ENCODE measurements at places on chromosomes 3 and 15.

GRCh38 chr3:144566320-144566719 lies 594.7 kb downstream of the DIPK2A start:
- DNase-seq, result no peak

DNA sequence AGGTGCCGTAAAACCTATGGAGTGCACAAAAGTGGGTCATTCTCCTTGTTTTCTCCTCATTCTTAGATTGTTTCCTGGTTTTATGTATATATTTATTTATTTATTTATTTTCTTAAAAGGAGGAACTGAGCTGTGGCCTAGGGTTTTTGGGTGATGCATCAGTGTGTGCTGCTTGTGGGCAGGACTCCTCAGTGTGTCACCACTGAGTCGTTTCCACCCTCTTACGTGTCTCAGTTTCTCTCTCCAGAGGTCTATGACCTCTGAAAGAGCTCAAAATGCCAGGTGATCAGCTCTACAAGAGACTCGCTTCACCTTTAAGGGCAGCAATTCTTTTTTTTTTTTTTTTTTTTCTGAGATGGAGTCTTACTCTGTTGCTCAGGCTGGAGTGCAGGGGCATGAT lies 72.9 kb downstream of the CD200 start:
- DNase-seq, result no peak

DNA sequence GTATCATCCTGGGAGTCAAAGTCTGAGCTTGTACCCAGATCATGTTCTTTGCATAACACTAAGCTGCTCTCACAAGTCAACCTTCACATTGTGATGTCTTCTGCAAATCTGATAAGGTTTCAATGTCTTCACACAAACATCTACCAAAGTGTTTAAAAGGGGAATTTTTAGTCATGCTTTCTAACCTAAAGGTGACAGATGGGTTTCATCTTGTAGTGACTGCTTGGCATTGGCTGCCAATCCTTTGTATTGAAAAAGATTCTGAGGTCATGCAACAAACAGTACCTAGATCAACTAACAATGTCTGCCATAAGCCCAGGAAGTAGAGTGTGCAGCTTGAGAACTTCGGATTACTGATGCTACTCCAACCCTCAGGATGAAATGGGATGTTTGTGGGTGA lies 43.6 kb upstream of the DIPK2A start:
- no peak for DNase-seq

GRCh38 chr15:64686130-64686735 lies 89.2 kb downstream of the RBPMS2 start:
- DNase-seq, result peak; percentile 36

DNA sequence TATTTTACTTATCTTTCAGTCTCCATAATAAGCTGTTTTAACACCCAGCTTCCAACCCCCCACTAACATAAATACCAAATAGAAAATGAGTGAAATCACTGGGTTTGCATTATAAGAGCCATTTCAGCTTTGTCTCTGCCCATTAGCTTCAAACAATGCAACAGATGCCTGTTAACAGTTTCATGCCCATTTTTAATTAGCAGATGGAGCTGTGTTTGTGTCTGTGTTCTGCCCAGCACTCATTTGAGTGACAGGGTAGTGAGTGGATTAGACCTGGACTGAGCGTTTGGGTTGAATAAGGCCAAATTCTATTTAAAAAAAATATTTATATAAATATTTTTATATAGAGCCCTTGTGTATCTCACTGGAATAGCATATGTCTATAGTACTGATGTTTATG lies 7.4 kb downstream of the RAB8B start:
- DNase-seq, result peak; percentile 51

GRCh38 chr3:75272691-75273090 lies 391.4 kb upstream of the FRG2C start:
- DNase-seq, result no peak

DNA sequence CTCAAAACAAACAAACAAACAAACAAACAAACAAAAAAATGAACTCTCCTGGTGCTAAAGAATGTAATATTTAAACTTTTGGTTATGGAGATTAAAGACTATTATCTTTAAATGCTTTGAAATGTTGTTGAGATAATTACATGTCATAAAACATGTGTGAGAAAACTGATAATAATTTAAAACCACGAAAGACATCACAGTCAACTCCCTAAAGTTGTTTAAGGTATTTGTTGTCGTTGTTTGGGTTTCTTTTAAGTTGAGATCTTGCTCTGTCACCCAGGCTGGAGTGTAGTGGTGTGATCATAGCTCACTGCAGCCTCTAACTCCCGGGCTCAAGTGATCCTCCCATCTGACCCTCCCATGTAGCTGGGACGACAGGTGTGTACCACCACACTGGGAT lies 12.0 kb downstream of the EFCAB12 start:
- DNase-seq, result no peak

DNA sequence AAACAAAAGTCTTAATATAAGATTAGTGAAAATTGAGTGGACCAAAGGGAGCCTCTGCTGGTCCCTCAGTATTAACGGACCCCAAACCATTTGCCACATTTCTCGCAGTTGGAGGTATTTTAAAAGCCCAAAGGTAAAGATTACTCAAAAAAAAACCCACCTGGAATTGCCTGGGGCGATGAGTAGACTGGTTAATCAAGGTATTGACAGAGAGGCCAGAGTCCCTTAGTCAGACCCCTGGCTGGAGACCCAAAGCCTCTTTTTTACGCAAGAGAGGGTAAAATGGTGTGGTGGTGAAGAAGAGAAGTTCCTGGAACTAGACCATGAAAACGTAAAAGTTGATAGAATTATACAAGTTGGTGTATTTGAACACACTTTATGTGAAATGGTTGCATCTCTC lies 137.2 kb downstream of the IMPG2 start:
- no peak for DNase-seq

- peak; percentile 61 for DNase-seq
Observed at GRCh38 chr3:179811321-179812095, 158.7 kb downstream of the USP13 start.

- peak; percentile 51 for DNase-seq
Observed at GRCh38 chr3:179146911-179147513, 1.1 kb upstream of the PIK3CA start.

DNA sequence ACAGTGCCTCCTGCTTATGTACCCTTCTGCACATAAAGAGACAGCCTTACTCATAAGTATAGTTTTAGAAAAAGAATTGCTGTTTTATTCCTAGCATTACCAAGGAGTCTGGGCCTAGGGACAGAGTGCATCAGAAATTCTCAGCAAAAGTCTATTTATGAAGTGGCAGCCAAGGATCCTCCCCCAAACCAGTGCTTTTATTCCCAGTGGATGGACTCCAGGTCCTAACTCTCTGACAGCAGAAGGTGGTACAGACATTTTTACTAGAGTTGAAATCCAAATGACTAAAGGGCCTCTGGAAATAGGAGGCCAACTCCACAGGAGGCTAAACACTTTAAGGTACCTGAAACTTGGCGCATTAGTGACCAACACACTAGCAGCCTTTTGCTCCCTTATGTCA lies 407.2 kb upstream of the TPRG1 start:
- no peak for DNase-seq

GRCh38 chr3:133274477-133274876 lies 125.4 kb upstream of the BFSP2 start:
- no peak for DNase-seq

GRCh38 chr3:189584645-189585044 lies 46.5 kb upstream of the TP63 start:
- no peak for DNase-seq

DNA sequence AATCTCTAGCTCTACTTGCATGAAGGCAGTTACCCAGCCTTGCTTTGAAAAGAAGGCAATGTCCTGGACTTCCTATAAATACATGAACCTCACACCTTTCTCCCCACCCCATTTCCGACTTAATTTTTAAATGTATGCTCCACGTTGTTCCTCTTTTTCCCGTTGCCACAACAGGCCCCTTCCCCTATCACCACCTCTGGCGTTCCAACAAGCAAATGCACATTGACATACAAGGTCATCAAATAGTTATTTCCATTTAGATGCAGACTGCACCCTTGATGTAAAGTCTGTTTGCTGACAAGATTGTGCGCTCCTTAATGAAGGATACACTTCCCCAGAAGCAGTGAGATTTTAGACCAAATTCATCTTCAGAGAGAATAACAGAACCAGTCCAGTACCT lies 260.7 kb upstream of the UMPS start:
- no peak for DNase-seq

DNA sequence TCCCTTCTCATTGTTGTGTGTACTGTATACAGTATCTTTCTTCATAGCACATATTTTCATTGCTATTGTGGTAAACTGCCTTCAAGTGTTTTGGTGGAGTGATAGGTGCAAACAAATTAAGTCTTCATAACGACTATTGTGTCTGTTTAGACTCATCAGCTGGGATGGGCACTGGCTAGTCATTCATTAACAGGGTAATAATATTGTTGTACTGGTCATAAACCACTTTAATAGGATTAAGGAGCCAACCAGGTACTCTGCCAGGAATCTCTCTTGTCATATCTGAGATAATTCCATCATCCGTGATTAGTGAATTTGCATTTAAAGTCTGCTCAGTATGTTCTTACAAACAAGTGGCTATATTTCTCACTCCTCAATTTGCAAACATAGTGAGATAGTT lies 10.2 kb upstream of the TMEM45A start:
- DNase-seq, result no peak

- no peak for DNase-seq
Observed at GRCh38 chr3:146640361-146640760, 35.2 kb upstream of the PLSCR5 start.

- no peak for DNase-seq
Observed at GRCh38 chr3:183161552-183162336, 790 bp downstream of the LAMP3 start.

DNA sequence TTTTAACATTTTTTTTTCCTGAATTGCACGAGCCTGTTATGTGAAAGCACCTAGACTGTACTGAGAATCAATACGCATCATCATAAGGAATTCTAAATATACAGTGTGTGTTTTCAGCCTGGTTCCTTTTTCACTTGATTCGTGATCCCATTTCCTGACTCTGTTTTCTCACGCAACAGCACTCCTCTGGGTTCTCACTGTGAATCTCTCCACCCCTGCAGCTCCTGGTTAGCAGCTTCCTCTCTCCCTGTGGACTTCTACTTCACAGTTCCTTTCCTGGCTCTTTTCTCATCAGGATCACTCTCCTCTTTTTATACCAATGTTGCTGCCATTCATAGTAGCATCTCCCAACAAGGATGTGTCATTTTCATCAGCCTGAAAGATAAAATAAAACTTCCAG lies 297.2 kb downstream of the CADM2 start:
- DNase-seq, result no peak

DNA sequence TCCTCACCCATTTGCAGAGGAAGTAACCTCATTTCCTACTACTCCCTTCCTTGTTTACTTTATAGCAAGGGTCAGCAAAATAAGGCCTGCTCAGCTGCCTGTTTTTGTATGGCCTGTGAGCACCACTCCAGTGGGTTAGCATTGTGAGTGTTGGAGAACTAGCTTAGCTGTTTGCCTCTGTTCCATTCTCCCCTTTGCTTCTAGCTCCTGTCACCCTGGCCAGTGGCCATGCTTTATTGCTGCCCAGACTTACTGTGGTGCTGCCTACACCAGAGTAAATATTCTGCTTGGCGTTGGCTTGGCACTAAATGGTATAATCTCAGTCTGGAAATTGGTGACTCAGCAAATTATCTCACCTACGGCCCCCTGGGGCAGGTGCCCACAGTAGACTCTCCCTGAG lies 8.8 kb downstream of the PDCD6IP start:
- DNase-seq, result no peak

DNA sequence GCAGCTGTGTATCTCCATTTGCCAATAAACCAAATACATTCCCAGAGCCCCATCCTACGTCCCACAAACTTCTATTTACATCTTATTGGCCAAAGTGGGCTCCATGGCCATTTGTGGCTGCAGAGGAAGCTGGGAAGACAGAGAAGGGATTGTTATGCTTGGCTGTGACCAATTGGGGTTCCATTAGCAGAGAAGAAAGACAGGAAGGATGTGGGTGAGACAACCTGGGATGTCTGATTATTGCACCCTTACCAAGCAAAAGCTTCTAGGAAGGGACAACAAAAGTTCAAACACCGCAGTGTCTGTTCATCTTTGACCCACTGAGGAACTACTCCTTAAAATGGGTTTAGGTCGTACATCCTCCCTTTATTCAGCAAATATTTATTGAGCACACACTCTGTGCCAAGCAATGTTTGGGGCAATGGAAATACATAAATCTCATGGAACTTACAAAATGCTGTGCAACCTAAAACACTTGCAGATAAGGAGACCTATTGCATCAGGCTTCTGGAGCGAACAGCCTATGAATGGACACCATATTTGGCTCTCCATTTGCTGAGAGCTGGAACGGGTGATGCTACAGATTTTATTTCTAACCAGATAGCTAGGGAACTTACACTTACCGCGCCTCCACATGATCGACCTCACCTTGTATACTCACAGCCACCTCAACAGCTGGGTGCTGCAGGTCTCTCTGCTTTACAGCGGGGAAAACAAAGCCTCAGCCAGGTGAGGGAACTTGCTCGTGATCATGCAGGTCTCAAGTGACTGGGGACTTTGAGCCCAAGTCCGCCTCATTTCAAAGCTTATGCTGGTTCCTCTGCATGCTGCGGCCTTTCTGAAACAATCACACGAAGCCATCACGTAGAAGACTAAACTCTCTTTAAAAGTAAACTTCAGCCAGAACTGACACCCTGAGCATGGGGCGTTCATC lies 21.4 kb upstream of the NR2E3 start:
- DNase-seq, result no peak

DNA sequence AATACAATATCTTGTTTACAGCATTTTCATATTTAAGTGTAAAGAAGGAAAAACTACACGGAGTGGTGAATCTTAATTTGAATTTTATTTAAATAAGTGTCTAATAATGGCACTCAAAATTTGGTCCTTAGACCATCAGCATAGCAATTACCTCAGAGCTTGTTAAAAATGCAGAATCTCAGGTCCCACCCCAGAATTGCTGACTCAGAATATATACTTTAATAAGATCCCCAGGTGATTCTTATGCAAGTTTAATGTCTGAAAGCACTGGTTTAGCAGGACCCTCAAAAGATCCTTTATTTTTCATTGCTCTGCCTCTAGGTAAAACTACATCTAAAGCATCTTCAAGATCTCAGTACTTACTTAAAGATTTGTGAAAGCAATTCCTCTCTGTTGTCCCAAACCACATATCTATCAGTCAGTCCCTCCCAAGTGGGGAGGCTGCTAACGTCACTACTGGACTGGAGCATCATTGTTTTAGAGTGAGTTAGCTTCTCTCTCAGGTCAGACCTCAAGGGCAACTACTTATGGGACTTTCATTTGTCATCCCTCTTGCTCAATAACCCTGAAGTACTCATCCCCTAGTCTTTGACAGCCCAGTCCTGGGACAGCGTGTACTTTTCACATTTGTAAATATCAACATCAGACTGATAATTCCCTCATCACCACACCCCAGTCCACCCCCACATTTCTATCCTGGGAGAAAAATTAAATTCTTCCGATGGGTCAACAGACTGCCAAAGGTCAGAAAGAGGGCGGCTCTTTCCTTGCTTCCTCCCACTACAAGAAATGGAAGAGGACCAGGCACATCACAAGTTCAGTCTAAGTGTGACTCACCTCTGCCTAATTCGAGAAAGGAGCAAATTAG lies 76.7 kb downstream of the CBLB start:
- DNase-seq, result no peak

GRCh38 chr3:62462104-62462762 lies 88.9 kb upstream of the FEZF2 start:
- DNase-seq, result no peak
